ENCODE measurements at places on chromosomes 2 and 18.

- DNase-seq = no peak
These were observed 26.9 kb upstream of the KCNG2 start for GRCh38 chr18:79770826-79771225.

- no peak for DNase-seq
These were observed 60.3 kb upstream of the NFE2L2 start for GRCh38 chr2:177324797-177325196.

DNA sequence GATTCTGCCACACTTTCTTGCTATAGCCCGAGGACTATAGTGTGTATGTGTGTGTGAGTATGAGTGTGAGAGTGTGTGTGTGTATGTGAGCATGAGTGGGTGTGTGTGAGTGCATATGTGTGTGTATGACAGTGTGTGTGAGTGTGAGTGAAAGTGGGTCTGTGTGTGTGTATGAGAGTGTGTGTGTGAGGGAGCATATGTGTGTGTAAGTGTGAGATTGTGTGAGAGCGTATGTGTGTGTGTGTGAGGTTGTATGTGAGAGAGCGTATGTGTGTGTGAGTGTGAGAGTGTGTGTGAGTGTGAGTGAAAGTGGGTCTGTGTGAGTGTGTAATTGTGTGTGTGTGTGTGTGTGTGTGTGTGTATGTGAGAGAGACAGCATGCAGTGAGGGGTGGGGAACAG lies 89.0 kb upstream of the ACSL3 start:
- no peak for DNase-seq

- no peak for DNase-seq
These were observed 163.1 kb downstream of the NRP2 start for GRCh38 chr2:205845446-205845845.

DNA sequence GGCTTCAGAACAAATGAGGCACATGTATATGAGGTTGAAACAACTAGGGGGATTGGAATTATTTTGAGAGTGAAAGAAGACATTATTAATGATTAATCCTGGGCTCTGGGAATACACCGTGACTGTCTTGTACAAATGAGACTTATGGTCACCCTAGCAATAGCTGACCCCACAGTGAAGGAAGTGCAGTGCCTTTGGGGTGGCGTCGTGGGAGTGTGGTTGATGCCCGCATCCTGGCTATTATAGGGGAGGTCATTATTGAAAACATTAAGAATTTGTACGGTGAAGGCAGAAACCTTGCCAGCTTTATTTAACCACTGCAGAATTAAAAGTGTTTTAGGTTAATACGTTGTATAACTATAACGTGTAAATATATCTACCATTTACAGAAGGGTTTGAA lies 296.7 kb downstream of the CYRIA start:
- DNase-seq = no peak

Data from epithelial cell of esophagus (primary cell).